ENCODE measurements at places on chromosomes 13 and 19.

- DNase-seq = no peak
Measured at GRCh38 chr19:4268816-4269430, 10.1 kb upstream of the SHD start.

GRCh38 chr19:42295831-42296525 is 6.0 kb upstream of the PRR19 start:
- peak; percentile 93 for DNase-seq

- no peak for DNase-seq
Measured at GRCh38 chr19:14061081-14061749, 661 bp downstream of the PALM3 start.

DNA sequence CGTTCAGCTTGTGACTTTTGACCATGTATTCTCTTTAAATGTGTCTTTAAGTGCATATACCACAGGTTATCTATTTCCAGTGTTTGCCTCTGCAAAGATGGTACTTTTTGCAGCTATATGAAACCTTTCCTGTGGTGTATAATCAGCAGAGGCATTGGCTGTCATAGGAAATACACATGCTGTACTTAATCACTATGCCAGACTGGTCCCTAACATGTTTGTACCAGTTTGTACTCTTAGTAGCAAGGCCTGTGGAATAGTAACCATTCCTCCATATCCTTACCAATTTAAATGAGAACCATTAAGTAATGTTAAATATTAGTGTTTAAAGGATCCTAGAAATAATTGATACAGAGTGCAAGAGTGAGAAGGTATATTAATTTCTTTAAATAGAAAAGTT is 69.8 kb downstream of the CDK8 start:
- no peak for DNase-seq

DNA sequence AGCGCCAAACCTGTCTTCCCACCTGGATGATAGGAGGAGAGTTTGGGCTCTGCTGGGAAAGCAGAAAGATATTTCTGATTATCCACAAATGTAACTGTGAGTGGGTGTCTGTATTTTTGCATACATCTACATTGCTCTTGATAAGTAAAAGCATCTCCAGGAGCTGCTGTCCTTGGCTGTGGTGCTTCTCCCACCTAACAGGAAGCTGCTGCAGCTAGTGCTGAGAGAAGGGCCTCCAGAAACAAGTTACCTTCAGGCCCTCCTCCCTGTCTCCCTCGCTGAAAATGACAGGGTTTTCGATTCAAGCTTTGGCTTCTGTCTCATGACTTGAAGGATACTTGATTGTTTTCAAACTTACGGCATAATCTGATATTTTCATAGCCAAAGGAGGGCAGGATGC is 90.1 kb downstream of the FOXO1 start:
- DNase-seq = no peak

DNA sequence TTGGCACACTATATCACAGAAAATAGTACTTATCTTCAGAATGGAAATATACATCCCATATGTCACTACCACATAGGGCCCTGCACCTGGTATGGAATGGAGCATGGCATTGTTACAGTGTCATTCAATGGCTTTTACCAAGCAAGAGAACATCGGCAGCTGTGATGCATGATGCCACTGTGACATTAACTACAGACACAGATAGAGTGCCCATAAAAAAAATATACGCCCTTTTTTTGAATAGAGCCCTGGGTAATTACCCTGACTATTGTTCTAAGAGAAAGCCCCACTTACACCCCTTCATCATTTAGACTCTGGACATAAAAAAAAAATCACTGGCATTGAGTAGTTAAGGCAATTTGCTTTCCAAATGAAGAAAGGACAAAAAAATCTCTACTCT is 320.3 kb downstream of the DNAJC15 start:
- DNase-seq = no peak

DNA sequence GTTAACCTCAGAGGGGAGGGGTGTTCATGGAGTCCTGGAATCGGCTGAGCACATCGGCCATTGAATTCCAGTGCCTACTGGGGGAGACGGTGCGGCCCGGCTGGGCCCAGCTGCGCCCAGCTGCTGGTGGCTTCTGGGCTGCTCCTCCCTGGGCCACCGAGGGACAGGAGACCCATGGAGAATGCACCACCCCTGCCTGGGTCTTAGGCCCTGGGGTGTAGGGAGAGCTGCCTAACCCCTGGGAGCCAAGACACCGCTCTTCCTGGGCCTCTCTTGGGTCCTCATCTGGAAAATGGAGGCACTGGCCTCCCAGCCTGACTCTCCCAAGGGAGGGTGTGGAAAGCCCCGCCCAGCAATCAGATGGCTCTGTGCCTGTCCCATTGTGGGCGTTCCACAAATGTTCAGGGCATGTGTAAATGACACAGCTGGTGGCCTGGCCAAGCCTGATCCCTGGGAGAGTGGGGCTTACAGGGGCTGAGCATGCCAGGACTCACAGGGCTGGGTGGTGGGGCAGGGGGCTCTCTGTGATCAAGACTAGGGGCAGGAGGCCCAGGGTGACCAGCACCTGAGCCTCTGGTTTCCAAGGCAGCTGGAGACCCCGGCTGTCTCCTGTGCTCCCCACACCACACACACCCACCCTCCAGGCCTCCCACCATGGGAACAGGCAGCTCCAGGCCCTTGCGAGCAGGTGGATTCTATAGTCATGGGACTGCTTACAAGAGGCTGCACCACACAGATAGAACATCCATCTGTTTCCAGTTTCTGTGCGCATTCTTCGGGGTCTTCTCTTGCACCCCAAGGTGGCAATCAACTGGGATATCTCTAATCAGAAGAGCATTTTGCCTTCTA is 150.9 kb downstream of the URI1 start:
- DNase-seq = no peak

GRCh38 chr19:882871-883497 is 10.0 kb downstream of the MED16 start:
- DNase-seq = no peak

- DNase-seq = no peak
Measured at GRCh38 chr13:99961636-99962035, 9.9 kb downstream of the ZIC5 start.

DNA sequence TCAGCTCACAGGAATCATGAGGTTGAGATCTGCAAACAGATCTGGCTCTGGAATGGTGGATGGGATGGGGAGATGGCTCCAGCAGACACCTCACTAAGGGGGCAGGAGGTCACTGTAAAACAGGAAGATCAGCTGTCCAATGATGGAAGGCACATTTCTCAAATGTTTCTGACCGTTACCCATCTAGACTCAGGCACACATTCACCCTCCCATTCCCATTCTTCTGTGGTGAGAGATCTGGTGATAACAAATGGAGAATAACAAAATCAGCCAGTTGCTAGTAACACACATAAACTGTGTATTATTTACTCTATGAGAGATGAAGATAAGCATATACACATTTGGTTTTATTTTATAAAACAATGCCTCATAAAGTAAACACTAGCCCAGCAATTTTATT is 235.9 kb downstream of the TSHZ3 start:
- DNase-seq = no peak

DNA sequence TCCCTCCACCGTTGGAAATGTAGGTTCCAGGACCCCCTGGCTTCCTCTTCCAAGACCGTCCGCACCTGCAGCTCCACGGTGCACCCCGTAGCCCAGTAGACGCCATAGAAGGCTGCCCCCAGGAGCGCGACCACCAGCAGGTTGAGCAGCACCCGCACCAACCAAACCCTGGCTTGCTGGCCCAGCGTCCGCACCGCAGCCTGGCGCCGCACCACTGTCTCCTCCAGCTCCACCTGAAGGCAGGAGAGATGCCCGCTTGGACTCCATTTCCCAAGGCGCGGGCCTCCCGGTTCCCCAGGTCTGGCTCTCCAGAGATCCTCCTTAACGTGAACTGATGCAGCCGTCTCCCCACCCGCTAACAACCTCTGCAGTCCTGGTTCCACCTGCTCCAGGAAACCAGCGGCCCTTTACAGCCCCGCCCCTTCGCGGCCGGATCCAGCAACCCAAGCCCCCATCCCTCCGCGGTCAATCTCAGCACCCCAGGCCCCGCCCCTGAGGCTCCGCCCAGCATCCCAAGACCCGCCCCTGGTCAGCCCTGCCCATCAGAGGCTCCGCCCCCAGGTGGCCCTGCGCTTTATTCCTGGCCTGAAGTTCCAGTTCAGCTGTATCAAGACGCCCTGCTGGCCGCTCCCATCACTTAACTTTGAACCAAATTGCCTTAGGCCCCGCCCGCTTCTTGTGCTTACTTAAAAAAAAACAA is 5.0 kb upstream of the LENG1 start:
- no peak for DNase-seq

- no peak for DNase-seq
Measured at GRCh38 chr13:26186995-26187394, 35.1 kb downstream of the RNF6 start.

DNA sequence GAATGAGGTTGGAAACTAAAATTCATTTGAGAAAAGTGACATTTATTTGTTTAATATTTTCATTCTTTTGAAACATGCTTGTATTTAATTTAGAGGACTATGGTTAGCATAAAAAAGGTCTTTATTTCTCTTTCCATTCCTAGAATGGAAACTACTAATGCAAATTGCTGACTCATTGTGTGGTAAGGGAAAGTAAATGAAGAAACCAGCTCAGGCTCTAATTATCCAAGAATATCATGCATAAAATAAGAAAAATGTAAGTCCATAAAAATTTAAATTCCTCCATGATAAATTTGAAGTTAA is 777.0 kb upstream of the SLITRK1 start:
- DNase-seq = no peak
